ENCODE measurements at places on chromosomes 3 and 15. TPM values are rescaled to one million over a fixed set of nuclear protein-coding genes. Genes with fewer than 3 reads are reported as not detected.

GRCh38 chr15:25183581-25184251 is 228.9 kb downstream of the SNRPN start:
- DNase-seq, result no peak
- no peak overlapping the region for H3K4me3 ChIP-seq
- no peak overlapping the region for H3K27ac ChIP-seq
- H3K36me3 ChIP-seq, result no peaks in the 10 kb centered on the region
- H3K27me3 ChIP-seq, result no peaks in the 10 kb centered on the region

- DNase-seq, result no peak
- no peak overlapping the region for H3K4me3 ChIP-seq
- H3K27me3 ChIP-seq, result no peaks in the 10 kb centered on the region
- no peaks in the 10 kb centered on the region for H3K36me3 ChIP-seq
Measured at GRCh38 chr15:71312731-71313460, 197.6 kb downstream of the THSD4 start.

DNA sequence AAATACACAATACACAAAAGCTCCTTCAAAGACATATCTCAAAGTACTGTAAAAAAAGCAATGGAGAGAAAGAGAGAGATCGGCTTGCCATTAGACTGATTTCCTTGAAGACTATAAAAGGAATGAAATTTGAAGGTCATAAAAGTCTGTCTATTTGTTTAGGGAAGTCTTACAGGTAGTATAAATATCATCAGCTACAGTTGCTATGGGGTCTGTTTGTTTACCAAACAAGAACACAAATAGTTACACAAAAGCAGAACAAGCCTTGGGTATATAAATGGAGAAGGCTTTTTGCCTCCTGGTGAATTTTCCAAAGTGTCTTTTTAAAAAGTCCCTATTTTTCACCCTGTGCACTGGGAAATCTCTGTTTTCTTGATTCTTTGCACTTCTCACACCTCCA is 552.3 kb downstream of the FOXP1 start:
- no peak for DNase-seq
- no peaks in the 10 kb centered on the region for H3K27me3 ChIP-seq
- peaks cover 30% of the 10 kb centered on the region for H3K36me3 ChIP-seq
- H3K4me1 ChIP-seq, result peaks cover 7% of the 10 kb centered on the region

- DNase-seq, result no peak
- peaks cover 12% of the 10 kb centered on the region for H3K27me3 ChIP-seq
- H3K4me3 ChIP-seq, result no peak overlapping the region
- H3K27ac ChIP-seq, result no peak overlapping the region
- H3K4me1 ChIP-seq, result 0 out of 3 replicates have a peak, but pooled peaks cover under 1% of the 10 kb centered on the region
Measured at GRCh38 chr15:70264014-70264582, 166.4 kb upstream of the TLE3 start.

CNTN4 gene
- not detected for total RNA-seq

Measured in K562 (cell line).